ENCODE measurements at places on chromosomes 7 and 10.

DNA sequence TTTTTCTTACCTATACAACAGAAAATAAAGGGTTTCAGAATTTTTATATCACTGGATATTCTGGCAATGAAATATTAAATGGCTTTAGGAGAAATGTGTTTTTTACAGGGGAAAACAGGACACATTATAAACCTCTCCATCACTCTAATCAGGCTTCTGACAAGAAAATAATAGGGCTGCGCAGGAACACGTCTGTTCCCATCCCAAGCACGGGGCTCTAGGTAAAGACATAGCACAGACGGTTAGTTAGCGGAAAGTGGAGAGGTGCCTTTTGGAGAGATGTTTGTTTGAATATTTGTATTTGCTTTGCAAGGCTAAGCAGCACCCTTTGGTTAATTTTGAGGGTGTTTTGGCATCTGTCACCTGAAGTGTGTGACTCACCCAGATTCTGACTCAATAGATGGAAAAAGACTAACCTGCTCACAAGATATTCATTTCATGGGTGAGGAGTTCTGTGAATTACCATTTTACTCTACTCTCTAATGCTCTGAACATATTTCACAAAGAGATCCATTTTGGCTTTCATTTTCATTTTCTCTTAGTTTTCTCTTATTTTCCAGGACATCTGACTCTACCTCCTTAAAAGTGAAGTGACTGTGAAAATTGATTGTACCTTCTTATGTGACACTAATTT lies 174.5 kb upstream of the AKR1E2 start:
- DNase-seq = no peak

DNA sequence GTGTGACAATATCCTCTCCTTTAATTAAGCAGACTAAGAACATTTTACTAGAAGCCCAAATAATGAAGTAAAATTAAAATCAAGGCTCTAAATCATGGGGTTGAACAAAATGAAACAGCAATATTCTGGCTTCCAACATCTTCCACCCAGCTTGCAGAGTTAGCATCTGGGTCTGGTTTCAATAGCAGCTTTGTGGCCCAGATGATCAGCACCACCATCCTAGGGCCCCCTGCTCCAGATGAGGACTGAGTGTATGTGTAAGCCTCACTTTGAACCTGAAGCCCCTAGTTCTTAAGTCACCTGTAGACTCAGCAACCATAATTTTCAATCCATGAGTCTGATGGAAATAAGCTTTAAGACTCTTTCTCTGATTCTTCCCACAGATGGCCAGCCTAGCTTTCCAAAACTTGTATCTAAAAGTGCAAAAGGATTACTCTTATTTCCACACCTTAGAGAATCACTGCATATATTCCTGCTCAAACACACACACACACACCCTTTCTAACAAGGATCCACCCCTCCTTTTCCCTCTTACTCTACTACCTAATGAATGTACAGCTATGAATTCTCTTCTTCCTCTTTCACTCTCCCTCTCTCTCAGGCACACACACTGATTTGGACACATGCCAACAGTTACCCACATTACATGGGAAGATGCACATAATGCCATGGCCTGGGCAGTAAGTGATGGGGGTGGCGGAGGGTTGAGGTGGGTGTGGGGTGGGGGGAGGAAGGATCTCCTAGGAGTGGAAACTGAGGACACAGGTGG lies 3.5 kb downstream of the DENND11 start:
- DNase-seq = no peak

GRCh38 chr10:83012866-83013265 lies 1126.4 kb upstream of the GHITM start:
- no peak for DNase-seq

DNA sequence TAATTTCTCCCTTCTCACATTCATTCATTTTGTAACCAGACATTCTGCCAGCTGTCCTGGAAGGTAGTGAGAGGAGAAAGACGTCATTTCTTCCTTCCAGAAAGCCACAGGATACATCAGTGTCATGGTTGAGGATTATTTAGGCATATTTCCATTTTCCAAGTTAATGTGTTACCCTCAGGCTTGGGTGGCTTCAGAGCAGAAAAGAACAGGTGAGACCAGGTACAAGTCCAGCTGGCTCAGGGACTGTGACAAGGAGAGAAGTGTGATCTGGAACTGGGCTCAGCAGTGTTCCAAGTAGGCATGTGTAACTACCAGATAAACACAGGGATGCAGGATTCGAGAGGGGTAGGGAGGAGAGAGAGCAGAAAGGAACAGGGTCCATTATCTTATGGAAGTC lies 386.9 kb downstream of the GALNT17 start:
- DNase-seq = no peak

DNA sequence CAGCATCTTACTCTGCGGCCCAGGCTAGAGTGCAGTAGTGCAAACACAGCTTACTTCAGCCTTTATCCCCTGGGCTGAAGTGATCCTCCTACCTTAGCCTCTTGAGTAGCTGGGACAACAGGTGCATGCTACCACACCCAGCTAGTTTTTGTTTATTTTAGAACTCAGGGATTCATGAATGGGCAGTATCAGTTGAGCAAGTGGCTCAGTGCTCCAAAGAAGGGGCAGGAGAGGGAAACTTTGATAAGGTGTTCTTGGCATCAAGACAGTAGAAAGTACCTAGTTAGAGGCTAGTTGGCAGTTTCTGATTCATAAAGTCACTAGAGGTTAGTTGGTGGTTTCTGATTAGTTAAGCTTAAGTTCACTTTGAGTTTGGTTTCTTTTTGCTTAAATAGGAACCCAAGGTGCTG lies 18.4 kb downstream of the TRIM24 start:
- DNase-seq = no peak

- no peak for DNase-seq
These were observed 102.5 kb downstream of the CD36 start for GRCh38 chr7:80740778-80741545.

DNA sequence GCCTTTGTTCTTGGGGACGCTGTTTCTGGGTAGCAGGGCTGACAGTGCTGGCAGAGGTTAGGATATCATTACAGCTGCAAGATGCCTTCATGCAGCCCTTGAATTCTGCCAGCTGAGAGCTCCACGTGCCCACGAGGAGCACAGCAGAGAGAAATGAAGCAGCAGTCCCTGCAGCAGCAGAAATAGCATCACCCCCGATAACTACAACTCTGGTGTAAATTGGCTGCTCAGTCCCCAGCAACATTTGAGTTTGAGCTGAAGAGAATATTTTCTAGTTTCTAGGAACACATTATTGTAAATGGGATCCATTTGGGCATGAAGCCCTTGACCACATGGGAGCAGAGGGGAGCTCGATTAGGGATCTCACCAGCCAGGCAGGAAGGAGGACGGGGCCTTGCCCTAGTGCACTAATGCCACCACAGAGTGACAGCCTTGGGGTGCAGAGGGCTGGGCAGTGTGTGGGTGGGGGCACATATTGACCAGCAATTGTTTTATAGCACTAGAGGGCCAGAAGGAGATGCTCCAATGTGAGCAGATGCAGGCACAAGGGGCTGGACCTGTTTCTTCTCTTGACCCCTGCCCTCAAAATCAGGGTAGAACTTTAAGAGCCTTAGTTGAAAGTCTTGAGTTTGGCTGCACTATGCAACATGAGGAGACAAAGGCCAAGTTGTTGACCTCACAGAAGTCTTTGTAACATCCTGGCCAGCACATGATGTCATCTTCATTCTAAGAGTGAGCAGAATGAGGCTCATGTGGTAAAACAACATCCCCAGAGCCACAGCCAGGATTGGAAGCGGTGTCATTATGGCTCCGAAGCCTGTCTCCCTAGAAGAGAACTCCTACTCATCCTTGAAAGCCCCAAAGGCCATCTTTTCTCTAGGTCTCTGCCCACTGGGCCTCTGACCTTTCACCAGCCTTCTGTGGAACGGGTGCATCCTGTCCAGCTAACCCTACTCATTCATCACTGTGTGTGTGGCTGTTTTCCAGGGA lies 52.6 kb downstream of the ADCY1 start:
- no peak for DNase-seq

GRCh38 chr7:129829737-129830631 lies 122.8 kb downstream of the UBE2H start:
- peak; percentile 95 for DNase-seq

DNA sequence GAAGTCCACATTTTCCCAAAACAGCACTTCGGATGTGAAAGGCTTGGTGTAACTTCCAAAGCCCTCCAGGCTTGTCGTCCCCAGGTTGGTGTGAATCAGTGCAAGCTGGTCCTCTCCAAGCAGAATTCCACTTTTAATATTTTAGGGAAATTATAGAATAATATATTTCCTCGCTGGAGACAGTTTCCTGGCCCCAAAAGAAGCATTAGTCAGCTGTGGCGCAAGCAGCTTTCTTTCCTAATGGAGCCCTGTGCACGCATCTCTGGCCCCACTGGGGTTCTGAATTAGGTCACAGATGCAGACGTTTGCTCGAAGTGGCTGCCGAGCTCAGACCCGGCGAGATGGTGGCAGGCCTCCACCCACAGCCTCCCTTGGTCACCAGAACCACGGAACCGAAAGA lies 33.3 kb upstream of the MNX1 start:
- no peak for DNase-seq
